ENCODE measurements at places on chromosomes 11 and 22.

DNA sequence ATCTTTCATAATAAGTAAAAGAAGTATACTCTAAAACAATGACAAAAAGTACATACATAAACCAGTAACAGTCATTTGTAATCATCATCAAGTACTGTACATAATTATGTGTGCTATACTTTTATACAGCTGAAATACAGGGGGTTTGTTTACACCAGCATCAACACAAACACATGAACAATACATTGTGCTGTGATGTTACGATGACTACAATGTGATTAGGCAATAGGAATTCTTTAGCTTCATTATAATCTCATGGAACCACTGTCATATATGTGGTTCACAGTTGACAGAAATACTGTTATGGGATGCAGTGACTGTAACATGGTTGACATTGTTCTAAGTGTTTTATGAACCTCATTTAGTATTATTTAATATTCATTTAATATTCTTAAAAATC is 914.4 kb upstream of the TENM4 start:
- H3K4me3 ChIP-seq, result no peak overlapping the region
- H3K27me3 ChIP-seq, result no peaks in the 10 kb centered on the region
- H3K36me3 ChIP-seq, result no peaks in the 10 kb centered on the region
- H3K27ac ChIP-seq, result no peak overlapping the region

DNA sequence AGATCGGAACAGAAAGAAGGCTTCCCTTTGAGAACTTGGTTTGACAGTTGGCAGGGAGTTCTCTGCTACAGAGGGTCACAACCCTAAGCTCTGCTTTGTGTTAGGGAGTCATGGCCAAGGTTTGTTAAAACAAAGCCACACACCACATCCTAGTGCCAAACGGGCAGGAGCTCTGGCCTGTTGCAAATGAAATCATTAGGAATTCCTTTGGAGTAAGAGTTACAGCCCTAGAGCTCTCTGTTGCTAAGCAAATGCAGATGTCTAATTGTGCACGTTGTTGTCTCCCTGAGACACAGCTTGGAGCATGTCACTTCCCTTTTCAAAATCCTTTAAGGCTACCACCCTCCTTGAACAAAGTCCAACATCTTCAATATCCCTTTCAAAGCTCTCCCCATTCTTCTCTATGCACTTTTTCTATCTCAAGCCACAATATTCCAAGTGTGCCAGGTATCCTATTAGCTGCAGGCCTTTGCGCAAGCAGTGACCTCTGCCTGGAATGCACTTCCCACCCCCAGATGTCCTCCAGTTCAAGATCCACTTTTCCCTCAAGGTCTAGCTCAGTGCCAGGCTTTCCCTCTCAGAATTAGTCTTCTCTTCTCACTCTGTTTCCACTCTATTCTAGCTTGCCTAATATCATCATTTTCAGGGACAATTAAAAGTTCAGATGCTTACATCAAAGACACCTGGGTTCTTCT is 253.7 kb upstream of the POU2AF2 start:
- DNase-seq, result no peak
- H3K36me3 ChIP-seq, result no peaks in the 10 kb centered on the region

GRCh38 chr22:27124351-27124966 is 467.1 kb downstream of the MIAT start:
- no peaks in the 10 kb centered on the region for H3K4me1 ChIP-seq
- no peak for DNase-seq
- H3K27ac ChIP-seq, result no peak overlapping the region
- H3K4me3 ChIP-seq, result no peak overlapping the region
- no peaks in the 10 kb centered on the region for H3K36me3 ChIP-seq

GRCh38 chr11:70603756-70604211 is 205.5 kb downstream of the CTTN start:
- no peak overlapping the region for H3K4me3 ChIP-seq
- H3K4me1 ChIP-seq, result no peaks in the 10 kb centered on the region
- H3K27ac ChIP-seq, result no peak overlapping the region

DNA sequence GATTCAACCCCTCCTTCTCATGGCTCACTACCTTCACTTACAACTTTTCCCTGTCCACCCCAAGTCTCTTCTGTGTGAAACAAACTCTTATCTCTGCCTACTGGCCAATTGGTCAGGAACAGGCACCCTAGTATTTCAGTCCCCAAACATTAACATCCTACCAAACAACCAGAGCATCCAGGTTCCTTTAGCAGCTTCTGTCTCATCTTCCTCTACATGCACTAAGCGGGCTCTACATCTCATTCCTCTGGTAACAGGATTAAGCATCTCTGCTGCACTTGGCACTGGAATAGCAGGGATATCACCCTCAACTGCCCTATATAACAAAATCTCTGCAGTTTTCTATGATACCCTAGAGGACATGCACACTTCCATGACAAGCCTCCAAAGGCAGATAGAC is 116.2 kb downstream of the JRKL start:
- DNase-seq, result no peak
- H3K4me3 ChIP-seq, result no peak overlapping the region
- no peaks in the 10 kb centered on the region for H3K36me3 ChIP-seq
- no peak overlapping the region for H3K27ac ChIP-seq
- no peaks in the 10 kb centered on the region for H3K27me3 ChIP-seq

DNA sequence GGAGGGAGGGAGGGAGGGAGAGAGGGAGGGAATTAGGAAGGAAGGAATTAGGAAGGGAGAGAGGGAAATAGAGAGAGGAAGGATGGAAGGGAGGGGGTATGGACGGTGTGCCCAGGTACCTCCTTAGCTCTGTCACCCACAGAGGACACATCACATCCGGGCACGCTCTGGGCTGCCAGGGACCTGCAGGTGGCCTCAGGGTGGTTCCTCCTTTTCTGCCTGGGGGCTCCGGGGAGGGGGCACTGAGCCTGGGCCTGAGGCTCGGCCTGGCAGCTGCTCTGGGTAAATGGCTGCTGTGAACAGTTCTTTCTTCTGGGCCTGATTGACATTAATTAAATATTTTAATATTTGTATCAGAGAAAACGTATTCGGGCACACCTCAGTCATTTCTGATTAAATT is 733.5 kb downstream of the BRD1 start:
- H3K4me1 ChIP-seq, result no peaks in the 10 kb centered on the region
- no peak overlapping the region for H3K27ac ChIP-seq
- no peaks in the 10 kb centered on the region for H3K36me3 ChIP-seq
- no peaks in the 10 kb centered on the region for H3K27me3 ChIP-seq

DNA sequence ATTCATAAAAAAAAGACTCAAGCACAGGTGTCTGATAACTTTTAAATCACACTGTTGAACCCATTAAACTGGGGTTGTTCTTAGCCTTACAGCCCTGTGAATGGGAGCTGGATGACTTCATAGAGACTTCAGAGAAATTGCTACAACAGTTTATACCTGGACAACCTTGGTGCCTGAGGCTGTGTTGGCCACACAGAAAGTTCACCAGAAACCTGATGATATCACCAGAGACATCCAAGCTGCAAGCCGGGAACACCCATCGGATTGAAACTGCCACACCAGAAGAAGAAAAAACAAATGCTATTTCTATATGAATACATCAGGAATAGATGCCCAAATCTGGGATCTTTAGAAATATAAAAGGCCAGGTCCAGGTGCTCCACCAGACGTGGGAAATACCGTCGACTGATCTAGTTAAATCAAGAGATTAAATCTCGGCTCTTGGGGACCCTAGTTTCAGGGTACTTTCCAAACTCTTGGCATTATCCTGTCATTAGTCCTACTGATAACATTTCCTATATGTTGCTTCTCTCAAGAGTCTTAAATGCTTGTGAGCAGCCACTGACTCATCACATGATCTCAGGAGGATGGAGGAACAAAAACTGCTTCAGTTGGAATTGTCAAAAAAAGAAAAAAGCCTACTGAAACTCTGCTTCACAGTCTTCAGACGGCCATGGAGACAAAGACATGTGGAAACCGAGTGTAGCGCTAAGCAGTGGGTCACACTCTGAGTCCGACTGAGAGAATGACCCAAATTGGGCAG is 28.6 kb upstream of the APOL5 start:
- no peak for DNase-seq
- no peaks in the 10 kb centered on the region for H3K4me1 ChIP-seq
- H3K27ac ChIP-seq, result no peak overlapping the region
- no peak overlapping the region for H3K4me3 ChIP-seq
- no peaks in the 10 kb centered on the region for H3K36me3 ChIP-seq

- peaks cover 7% of the 10 kb centered on the region for H3K36me3 ChIP-seq
- no peak overlapping the region for H3K4me3 ChIP-seq
- H3K4me1 ChIP-seq, result peaks cover 14% of the 10 kb centered on the region
- DNase-seq, result no peak
Observed at GRCh38 chr11:68082481-68082880, 38.7 kb downstream of the CHKA start.

DNA sequence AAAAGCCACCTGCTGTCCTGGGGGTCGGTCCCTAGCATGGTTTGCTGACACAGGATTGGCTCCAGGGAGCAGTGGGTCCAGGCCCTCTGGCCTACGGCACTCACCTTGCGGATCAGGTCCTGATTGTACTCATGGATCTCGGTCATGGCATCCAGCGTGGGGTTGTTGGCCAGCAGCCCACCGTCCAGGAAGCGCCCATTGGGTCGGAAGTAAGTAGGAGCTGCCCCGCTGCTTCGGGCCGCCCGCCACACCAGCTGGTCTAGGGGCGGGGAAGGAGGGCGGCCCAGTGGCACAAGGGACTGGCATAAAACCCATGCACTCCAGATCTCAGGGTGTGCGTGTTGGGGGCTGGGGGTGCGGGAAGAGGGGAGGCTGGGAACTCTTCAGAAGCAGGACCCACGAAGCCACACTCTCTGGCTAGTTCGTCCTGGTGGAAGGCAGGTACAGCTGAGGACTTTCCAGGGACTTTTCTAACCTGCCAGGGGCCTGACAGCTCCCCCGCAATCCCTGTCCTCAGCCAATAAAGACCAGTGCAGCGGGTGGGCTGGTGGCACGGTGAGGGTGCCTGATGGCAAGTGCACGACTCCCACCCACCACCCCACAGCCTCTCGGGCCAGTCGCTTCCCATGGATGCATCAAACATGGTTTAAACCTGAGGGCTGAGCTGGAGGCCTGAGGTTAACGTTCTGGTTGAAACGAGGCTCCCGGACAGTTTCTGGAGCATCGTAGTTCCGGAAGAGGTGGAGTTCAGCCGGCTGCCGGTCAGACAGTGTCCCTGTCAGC is 5.1 kb upstream of the BAIAP2L2 start:
- H3K36me3 ChIP-seq, result no peaks in the 10 kb centered on the region
- no peak overlapping the region for H3K27ac ChIP-seq
- DNase-seq, result no peak
- no peaks in the 10 kb centered on the region for H3K4me1 ChIP-seq
- H3K4me3 ChIP-seq, result no peak overlapping the region
- no peaks in the 10 kb centered on the region for H3K27me3 ChIP-seq

GRCh38 chr22:30718938-30719337 is 24.3 kb downstream of the OSBP2 start:
- no peaks in the 10 kb centered on the region for H3K4me1 ChIP-seq
- H3K36me3 ChIP-seq, result no peaks in the 10 kb centered on the region
- H3K27me3 ChIP-seq, result no peaks in the 10 kb centered on the region
- no peak overlapping the region for H3K27ac ChIP-seq
- DNase-seq, result no peak
- no peak overlapping the region for H3K4me3 ChIP-seq

DNA sequence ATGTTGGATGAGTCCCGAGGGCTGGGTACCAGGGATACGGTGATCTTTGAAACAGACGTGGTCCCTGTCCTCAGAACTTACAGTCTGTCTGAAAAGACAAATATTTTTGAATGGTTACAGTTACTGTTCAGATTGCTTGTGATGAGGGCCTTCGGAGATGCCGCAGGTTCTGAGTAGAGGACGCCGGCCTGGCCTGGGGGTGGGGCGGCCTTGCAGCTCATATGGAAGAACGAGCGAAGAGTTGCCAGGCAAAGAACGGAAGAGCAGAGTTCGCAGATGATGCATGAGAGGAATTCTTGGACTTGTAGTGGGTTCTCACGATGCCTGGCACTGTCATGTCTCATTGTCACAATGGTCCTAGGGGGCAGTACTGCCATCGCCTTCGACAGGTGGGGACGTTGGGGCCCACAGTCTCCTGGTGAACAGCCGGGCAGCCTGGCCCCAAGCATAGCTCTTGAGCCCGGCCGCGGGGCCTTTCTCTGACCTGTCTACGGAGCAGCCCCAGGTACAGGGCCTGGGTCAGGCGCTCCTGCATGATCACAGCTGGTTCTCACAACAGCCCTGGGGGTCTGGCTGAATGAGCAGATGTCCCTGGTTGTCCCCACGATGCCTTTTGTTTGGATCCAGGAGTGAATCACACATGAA is 60.9 kb upstream of the PARVG start:
- no peak overlapping the region for H3K27ac ChIP-seq
- no peaks in the 10 kb centered on the region for H3K4me1 ChIP-seq
- H3K36me3 ChIP-seq, result peaks cover 2% of the 10 kb centered on the region
- H3K4me3 ChIP-seq, result no peak overlapping the region

DNA sequence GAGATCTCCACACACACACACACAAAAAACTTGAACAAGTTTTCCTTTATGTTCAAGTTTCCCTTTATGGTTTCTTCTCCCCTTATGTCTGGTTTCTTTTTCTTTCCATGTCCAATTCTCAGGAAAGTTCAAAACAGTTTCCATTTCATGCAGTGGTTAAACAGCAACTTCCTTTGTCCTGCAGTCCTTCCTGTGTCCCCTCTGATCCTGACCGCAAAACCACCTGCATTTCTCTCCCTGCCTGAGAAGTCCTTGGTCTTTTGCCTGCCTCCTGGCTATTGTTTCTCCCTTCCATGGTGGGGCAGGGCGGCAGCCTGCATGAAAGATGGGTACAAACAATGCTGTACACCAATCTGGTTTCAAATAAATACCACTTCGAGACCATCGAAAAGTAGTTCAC is 58.3 kb upstream of the SORL1 start:
- H3K27ac ChIP-seq, result no peak overlapping the region
- no peak for DNase-seq
- H3K36me3 ChIP-seq, result no peaks in the 10 kb centered on the region
- no peaks in the 10 kb centered on the region for H3K4me1 ChIP-seq

DNA sequence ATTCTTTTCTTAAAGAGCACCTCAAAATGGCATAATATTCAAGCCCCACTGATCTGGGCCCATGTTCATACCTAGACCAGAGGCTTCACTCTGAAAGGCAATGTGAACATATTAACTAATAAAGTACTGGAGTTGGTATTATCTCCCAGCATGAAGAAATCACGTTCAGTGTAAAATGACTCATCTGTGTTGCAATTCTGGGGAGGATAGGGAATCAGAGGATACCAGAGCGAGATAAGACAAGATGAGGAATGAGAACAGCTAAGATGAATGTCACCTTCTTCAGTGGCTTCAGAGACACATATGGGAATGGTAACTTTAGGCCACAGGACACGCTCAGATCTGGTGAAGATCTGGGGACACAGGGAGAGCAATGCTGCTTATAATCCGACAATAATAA is 121.1 kb downstream of the NTM start:
- H3K4me1 ChIP-seq, result no peaks in the 10 kb centered on the region
- H3K27me3 ChIP-seq, result no peaks in the 10 kb centered on the region
- DNase-seq, result no peak
- H3K4me3 ChIP-seq, result no peak overlapping the region

- DNase-seq, result no peak
- no peak overlapping the region for H3K4me3 ChIP-seq
- H3K4me1 ChIP-seq, result no peaks in the 10 kb centered on the region
- peaks cover 8% of the 10 kb centered on the region for H3K36me3 ChIP-seq
- no peak overlapping the region for H3K27ac ChIP-seq
- H3K27me3 ChIP-seq, result no peaks in the 10 kb centered on the region
Observed at GRCh38 chr11:46493791-46494190, 100.0 kb downstream of the AMBRA1 start.

GRCh38 chr22:45491841-45492240 is 10.8 kb upstream of the FBLN1 start:
- no peak for DNase-seq
- H3K4me3 ChIP-seq, result no peak overlapping the region
- H3K27me3 ChIP-seq, result no peaks in the 10 kb centered on the region

Measured in liver (tissue), 10 donors.